Testis (tissue), 5 donors: ENCODE measurements at places on chromosomes 16 and 17. TPM values are rescaled to one million over a fixed set of nuclear protein-coding genes. Genes with fewer than 3 reads are reported as not detected.

CFDP1 gene
- 111 TPM for total RNA-seq

KRTAP1-1 gene
- not detected for total RNA-seq

SOST gene
- not detected for total RNA-seq

KRT23 gene
- 17.3 TPM for total RNA-seq

SLC6A4 gene
- total RNA-seq: 2.4 TPM

IRF8 gene
- total RNA-seq: 14.0 TPM

- no peak overlapping the region for H3K4me3 ChIP-seq
- DNase-seq: no peak
- H3K27me3 ChIP-seq: no peaks in the 10 kb centered on the region
- no peaks in the 10 kb centered on the region for H3K36me3 ChIP-seq
These were observed 3.8 kb upstream of the NAT9 start for GRCh38 chr17:74779948-74780400.

DNA sequence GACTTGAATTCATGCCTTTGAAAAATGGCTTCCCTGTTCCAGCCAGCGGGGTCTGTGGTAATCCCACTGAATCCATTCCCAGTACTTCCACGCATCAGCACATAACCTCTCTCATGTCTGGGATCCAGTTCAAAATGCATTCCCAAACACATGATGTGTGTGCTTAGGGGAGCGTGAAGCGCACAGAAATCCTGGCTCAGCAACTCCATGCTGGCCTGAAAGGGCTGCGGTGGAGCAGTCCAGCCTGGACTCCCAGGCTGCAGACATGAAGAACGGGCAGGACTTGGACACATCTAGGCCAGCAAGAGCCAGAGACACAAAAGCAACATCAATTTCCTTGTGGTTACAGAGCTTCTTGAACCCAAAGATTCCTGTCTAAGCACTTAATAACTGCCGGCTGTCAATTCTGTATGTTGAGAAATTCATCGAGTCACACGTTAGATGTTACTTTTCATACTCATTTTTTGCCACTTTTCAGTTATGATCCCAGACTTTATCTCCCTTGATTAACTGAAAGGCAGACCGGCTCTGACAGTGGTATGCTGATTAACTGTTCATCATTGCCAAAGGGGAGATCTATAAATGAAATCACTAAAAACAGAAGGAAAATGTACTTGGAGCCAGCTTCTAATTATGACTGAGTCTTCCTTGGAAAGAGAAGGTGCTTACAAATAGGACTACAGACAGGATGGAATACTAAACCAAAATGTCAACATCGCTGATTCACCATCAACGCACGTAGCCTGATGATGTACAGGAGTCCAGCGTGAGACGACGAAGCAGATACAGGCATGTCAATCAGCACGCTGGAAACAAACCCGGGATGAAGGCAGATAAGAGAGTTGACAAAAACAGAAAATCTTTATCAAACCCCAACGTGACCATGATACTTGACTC lies 23.0 kb downstream of the NSMCE1 start:
- H3K4me1 ChIP-seq: peaks cover 32% of the 10 kb centered on the region
- no peaks in the 10 kb centered on the region for H3K27me3 ChIP-seq
- no peaks in the 10 kb centered on the region for H3K36me3 ChIP-seq
- H3K27ac ChIP-seq: peak overlapping the region; percentile 6
- H3K4me3 ChIP-seq: no peak overlapping the region

- H3K4me1 ChIP-seq: no peaks in the 10 kb centered on the region
- H3K4me3 ChIP-seq: no peak overlapping the region
- no peak overlapping the region for H3K27ac ChIP-seq
- H3K36me3 ChIP-seq: no peaks in the 10 kb centered on the region
- no peak for DNase-seq
These were observed 826.9 kb upstream of the CDH8 start for GRCh38 chr16:62863139-62863538.

DNA sequence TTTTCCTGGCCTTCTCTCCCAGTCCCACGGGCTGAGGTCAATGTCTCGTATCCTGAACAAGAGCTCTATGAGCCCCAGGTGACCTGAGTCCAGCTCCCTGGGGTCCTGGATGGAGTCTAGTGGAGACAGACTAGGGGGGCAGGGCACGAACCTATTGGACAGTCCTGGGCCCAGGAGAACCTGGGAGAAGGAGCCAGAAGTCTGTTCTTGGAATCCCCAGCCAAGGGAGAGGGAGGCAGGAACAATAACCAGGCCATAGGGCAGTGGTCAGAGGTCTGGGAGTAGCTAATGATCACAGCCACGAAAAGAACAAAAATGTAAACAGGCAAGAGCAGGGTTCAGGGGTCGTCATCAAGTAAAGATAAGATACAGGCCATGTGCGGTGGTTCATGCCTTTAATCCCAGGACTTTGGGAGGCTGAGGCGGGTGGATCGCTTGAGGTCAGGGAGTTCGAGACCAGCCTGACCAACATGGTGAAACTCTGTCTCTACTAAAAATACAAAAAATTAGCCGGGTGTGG lies 60.8 kb downstream of the COPRS start:
- no peak for DNase-seq
- H3K4me3 ChIP-seq: no peak overlapping the region
- no peaks in the 10 kb centered on the region for H3K27me3 ChIP-seq
- H3K4me1 ChIP-seq: no peaks in the 10 kb centered on the region
- no peaks in the 10 kb centered on the region for H3K36me3 ChIP-seq
- H3K27ac ChIP-seq: no peak overlapping the region

GRCh38 chr17:16027708-16028584 lies 28.3 kb downstream of the TTC19 start:
- H3K4me3 ChIP-seq: no peak overlapping the region
- no peaks in the 10 kb centered on the region for H3K27me3 ChIP-seq
- no peak for DNase-seq
- H3K36me3 ChIP-seq: peaks cover 4% of the 10 kb centered on the region
- H3K4me1 ChIP-seq: no peaks in the 10 kb centered on the region

- no peaks in the 10 kb centered on the region for H3K4me1 ChIP-seq
- no peaks in the 10 kb centered on the region for H3K27me3 ChIP-seq
- no peaks in the 10 kb centered on the region for H3K36me3 ChIP-seq
- H3K27ac ChIP-seq: no peak overlapping the region
- no peak for DNase-seq
- no peak overlapping the region for H3K4me3 ChIP-seq
These were observed 293.4 kb downstream of the XYLT1 start for GRCh38 chr16:17177242-17177958.

DNA sequence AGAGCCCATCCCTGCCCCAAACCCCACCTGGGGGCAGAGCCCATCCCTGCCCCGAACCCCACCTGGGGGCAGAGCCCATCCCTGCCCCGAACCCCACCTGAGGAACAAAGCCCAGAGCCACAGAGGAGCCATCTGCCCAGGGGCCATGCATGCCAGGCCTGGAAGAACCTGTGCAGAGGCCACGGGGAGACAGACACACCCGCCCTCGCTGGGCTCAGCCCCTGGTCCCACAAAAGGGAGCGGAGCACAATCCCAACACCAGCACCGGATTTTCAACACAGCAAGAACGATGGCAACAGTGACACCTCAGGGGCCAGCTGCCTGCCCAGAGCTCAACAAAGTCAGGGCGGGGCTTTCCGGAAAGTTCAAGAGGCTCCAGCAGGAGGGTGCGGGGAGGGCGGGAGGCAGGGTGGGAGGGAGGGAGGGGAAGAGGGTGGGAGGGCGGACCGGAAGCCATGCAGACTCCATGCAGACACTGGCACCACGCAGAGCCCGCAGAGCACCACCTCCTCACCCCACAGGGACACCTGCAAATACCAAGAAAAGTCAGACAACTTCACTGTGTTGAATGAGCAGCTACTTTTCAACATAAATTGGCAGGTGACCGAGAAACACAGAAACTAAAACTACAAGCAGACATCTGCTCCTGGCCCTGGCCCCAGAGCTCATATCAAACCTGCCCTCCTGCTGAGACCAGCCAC lies 27.9 kb upstream of the C16orf95 start:
- H3K36me3 ChIP-seq: no peaks in the 10 kb centered on the region
- no peaks in the 10 kb centered on the region for H3K4me1 ChIP-seq
- H3K27ac ChIP-seq: no peak overlapping the region
- H3K4me3 ChIP-seq: no peak overlapping the region

- H3K4me1 ChIP-seq: no peaks in the 10 kb centered on the region
- peak; percentile 44 for DNase-seq
- no peaks in the 10 kb centered on the region for H3K27me3 ChIP-seq
- H3K27ac ChIP-seq: no peak overlapping the region
- H3K36me3 ChIP-seq: no peaks in the 10 kb centered on the region
These were observed 17.9 kb downstream of the SNX29 start for GRCh38 chr16:11994143-11995119.
